ENCODE measurements at places on chromosomes 4 and X.

GRCh38 chr4:144902614-144903013 lies 195.4 kb downstream of the ANAPC10 start:
- no peak for DNase-seq

DNA sequence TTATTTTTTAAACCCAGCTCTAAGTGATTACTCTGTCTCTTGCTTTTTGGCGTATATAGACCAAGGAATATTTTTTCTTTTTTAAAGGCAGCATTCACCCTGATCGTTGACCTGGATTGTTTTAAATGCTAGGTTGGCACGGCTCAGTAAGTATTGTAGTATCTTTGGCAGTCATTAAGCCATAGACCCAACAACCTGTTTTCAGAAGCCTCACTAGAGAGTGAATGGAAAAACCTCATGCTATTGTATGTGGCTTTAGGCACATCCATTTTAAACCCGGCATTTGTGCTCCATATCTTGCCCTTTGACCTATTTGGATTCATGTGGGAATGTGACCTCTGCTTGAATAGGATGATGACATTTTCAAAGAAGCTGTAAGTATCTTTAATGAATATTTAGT lies 183.9 kb downstream of the SNCA start:
- DNase-seq, result no peak

DNA sequence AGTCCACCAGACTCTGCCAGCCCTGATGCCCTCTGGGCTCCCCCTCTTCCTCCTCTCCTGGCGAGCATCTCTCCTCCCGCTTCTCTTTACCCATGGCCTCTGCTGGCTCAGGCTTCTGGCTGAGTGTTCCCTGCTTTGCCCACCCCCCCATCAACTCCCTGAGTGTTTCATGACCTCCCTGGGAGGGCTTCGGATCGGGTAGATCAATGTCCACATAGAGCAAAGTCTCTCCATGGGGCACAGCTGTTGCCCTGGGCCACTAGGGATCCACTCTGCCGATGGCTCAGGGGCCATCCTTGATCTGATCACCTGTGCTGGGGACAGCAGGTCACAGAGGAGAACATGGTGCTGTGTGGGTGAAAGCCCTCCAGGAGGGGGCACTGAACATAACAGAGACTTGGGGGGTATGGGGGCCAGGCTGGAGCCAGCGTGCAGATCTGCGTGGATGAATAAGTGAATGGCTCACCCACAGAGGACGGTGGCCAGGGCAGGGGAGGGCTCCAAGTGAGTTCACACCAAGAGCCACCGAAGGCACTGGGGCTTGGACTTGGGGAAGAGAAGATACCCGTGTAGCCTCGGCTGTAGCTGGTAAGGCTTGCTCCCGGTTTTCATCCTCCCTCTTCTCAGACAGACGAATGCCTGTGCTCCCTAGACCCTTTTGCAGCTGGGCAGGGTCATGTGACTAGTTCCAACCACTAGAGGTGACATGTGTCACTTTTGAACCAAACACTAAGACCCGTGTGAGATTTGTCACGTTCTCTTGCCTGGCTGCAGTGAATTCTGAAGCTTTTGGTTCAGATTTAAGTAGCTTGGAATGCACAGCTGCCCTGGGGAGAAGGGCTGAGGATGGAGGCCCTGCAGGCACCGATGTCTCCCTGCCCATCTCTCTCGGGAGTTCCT lies 23.2 kb upstream of the AFAP1 start:
- no peak for DNase-seq

DNA sequence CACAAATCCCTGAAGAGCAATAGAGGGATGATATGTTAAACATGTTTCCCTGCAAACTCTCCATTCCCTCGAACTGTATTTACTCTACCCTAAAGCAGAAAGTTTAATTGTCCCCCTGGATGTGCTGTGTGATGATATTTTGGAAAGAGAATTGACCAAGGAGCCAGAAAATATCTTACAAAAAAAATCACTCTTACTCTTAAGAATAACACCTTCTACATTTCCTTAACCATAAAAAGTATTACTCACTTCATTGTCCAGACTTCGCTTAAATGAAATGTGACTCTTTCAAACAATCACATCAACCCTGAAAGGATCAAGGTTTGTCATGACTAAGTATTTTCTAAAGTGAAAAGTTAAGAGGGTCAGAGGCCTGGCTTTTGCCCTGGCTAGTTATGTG lies 49.0 kb upstream of the EGFL6 start:
- DNase-seq, result no peak

DNA sequence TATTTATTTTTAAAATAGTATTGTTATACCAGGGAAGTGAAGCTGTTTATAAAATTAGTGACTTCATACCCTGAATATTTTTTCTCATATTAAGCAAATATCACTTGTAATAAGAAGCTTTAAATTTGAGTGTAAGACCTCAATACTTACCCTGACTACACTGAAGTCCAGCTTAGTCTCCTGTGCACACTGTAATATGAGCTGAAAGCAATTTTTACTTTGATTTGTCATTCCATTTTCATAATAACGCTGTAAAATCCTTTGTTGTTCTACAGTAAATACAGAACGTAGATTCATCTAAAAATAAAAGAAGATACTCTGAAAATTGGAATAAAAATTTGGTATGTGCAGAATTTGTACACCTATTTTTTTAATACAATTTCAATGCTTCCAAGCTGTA lies 27.2 kb downstream of the HDX start:
- DNase-seq, result no peak

GRCh38 chr4:17528551-17529165 lies 13.7 kb downstream of the CLRN2 start:
- DNase-seq, result no peak

DNA sequence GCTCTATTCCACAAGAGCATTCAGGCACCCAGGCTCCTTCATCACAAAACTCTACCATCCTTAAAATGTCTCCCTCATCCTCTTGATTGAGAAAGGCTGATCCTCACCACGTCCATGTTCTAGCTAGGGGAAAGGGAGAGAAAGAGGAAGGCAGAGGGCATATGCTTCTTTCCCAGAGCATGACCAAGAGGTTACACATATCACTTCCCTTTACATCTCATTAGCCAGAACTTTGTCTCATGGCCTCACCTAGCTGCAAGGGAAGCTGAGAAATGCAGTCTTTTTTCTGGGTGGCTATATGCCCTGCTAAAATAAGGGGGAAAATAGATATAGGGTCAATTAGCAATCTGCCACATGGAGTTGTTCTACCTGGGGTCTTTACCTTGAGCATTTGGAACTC lies 42.7 kb downstream of the LONRF3 start:
- no peak for DNase-seq

DNA sequence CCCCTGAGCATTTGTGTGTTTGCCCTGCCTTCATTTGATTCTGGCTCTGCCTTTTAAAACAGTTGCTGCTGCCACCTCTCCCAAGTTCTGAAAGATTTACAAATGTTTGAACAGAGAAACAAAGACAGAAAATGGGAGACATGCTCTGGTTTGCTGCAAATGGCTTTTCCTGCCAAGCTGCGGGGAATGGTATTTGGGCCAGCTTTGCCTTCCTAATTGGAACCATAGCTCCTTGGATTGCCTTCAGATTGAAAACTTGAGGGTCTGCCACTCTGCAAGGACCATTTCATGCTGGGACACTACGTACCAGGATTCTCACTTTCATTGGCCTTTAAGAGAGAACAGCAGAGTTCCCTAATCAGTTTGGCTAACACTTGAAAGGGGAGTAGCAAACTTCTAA lies 74.9 kb downstream of the NHS start:
- DNase-seq, result no peak

DNA sequence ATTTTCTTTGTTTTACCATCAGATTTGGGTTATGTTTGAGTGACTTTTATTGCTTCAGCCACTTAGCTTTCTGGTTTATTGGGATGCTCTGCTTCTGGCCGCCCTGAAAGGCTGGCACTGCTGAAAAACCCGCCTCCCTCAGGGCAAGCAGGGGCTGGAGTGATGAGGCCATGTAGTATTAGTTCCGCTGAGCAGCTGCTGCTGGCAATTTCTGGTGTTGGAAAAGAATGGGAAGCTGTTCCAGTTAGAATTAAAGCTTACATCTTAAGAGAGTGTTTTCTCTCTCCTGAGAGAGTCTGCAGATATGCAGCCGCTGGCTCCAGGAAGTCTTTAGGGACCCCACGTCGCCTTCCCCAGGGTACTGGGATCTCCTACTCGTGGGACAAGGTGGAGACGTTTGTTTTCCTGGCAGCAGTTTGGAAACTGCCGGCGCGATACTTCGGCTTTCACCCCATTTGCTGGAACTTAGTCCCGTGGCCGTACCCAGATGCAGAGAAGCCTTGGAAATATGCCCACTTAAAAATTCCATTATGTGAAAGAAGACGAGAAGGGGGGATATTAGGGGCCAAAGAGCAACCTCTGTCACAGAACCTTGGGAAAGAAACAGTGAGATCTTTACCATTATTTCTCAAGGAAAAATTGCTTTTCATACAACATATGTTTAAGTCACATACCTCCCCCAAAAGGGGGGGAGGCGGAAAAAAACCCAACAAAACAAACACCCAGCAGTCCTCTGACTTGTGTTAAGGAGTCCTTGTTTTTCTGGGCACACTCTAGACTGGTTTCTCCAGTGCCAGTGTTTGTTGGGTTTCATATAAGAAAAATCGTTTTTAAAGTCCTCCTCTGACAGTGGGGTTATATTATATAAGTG lies 72.6 kb downstream of the TMEM131L start:
- DNase-seq, result no peak

DNA sequence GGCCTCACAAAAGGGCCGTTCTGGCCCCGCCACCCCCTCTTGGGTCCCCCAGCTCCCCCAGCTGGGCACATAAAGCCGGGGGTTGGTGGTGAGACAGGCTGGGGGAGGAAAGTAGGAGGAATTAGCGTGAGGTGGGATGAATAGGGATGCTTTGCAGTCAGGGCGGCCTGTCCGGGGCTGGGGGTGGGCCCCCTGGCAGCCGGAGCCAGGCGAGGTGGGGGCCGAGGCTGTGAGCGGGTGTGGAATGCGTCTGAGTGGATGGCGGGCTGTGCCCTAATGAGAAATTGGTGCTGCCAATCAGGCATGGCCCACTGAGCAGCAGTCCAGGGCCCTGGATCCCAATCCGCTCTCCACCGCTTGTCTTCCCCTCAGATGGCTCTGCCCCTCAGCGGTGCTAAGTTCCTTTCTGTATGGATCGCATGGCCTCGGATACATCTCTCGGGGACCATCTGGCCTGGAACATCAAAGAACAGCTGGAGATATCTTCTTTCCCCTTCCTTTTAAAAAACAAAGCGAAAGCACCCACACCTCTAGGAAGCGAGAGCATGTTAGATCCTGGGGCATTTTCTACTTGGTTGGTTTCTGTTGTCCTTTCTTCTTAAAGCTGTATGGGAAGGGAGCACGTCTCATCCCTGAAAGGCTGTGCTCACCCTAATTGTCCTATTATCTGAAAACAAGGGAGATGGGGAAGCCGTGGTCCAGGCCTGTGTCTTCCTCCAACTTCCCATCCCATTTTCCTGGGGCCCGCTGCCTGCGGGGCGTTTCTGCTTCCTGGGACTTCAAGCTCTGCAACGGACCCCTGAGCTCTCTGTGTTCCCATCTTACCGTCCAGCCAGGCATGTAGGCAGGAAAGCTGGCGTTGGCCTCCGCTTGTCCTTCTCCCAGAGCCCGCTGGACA lies 106.9 kb downstream of the SORCS2 start:
- no peak for DNase-seq

DNA sequence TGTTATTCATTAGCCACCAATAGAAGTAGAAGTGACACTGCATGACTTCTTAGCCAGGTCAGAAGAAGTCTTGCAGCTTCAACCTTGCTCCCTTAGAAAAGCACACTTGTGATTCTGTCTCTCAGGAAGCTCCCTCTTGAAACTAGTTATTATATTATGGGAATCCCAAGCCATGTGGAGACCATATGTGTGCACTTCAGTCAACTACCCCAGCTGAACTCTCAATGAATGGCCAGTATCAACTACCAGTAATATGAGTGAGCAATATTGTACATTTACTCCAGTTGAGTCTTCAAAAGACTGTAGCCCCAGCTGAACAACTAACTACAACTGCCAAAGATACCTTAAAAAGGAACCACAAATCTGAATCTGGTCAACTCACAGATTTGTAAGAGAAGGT lies 77.1 kb upstream of the GABRA3 start:
- no peak for DNase-seq

GRCh38 chr4:168451744-168452390 lies 28.4 kb downstream of the DDX60L start:
- no peak for DNase-seq

DNA sequence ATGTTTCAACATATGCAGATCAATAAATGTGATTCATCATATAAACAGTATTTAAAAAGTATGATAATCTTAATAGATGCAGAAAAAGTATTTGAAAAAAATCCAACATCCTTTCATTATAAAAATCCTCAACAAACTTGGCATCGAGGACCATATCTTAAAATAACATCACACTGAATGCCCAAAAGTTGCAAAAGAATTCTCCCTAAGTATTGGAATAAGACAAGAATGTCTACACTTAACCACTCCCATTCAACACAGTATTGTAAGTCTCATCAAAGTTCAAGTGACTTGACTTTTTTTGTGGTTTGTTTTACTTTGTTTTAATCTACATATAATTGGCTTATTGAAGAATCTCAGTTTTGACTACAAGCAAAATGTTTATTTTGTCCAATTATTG lies 779.0 kb upstream of the SLIT2 start:
- DNase-seq, result no peak

Measured in activated naive CD4-positive, alpha-beta T cell treated with anti-CD3 and anti-CD28 coated beads, Interleukin-2, amount 50 U/mL, for 16 hours (primary cell).